ENCODE measurements at places on chromosomes 4 and X. TPM values are rescaled to one million over a fixed set of nuclear protein-coding genes. Genes with fewer than 3 reads are reported as not detected.

The PSAPL1 gene
- under 0.01 TPM for total RNA-seq

The PPBP gene
- total RNA-seq, result 6.0 TPM

The YTHDC1 gene
- 81.0 TPM for total RNA-seq

The GJB1 gene
- 5.1 TPM for total RNA-seq

The MGARP gene
- not detected for total RNA-seq

- H3K27me3 ChIP-seq, result no peaks in the 10 kb centered on the region
- DNase-seq, result no peak
- no peaks in the 10 kb centered on the region for H3K4me1 ChIP-seq
- no peak overlapping the region for H3K4me3 ChIP-seq
Measured at GRCh38 chr4:145814246-145814645, 124.4 kb downstream of the ZNF827 start.

DNA sequence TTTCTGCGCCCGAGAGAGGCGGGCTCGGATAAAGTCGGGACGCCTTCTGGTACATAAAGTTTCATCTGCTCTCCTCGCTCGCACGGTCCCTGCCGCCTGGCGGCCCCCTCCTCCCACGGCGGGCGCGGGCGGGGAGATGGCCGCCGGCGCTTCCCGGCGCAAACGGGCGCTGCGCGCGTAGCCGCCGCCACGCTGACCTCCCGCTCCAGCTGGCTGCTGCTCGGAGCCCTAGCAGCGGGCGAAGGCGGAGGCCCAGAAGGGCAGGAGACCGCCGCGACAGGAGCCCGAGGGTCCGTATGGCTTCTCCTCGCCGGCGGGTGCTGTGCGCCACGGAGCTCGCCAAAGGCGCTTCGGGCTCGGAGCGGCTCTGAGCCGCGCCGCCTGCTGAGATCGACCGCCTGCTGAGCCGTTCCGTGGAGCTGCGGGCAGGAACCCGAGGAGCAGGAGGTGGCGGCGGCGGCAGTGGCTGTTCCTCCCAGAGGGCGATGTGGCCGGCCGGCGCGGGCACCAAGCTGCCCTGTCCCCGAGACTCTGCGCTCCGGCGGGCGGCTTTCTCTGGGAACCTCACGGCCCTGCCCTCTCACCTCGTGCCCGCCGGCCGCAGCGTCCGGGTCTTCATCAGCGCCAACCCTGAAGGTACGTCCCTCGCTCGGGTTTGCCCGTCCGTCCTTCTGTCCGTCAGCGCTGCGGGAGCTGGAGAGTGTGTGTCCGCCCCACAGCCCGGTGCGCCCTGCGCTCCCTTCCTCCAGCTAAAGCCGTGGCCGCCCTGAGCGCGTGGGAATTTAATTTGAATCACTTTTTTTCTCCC, at the start of gene NWD2:
NWD2 (plus strand) TSS at position 161 of the 808 bp plus-strand sequence; CDS start at position 486, 325 bp downstream.
- no peak within 1 kb of the TSS for H3K4me3 ChIP-seq
- peaks cover 42% of the 10 kb centered on the region for H3K27me3 ChIP-seq
- no peaks in the 10 kb centered on the region for H3K4me1 ChIP-seq
- no peak for DNase-seq

- no peak overlapping the region for H3K4me3 ChIP-seq
- peaks cover 20% of the 10 kb centered on the region for H3K4me1 ChIP-seq
- H3K36me3 ChIP-seq, result no peaks in the 10 kb centered on the region
- H3K27ac ChIP-seq, result no peak overlapping the region
- H3K27me3 ChIP-seq, result no peaks in the 10 kb centered on the region
Measured at GRCh38 chr4:181982856-181983255, 260.3 kb upstream of the TENM3 start.

- no peak overlapping the region for H3K27ac ChIP-seq
- H3K36me3 ChIP-seq, result no peaks in the 10 kb centered on the region
- no peak overlapping the region for H3K4me3 ChIP-seq
- H3K4me1 ChIP-seq, result no peaks in the 10 kb centered on the region
Measured at GRCh38 chr4:37002625-37003024, 241.9 kb upstream of the NWD2 start.

GRCh38 chr4:89397441-89397840, 89.8 kb upstream of the GPRIN3 start:
- no peak overlapping the region for H3K27ac ChIP-seq
- DNase-seq, result no peak
- H3K36me3 ChIP-seq, result no peaks in the 10 kb centered on the region

GRCh38 chrX:63250253-63250868, 100.8 kb downstream of the SPIN4 start:
- H3K27ac ChIP-seq, result no peak overlapping the region
- peak; percentile 58 for DNase-seq
- H3K27me3 ChIP-seq, result no peaks in the 10 kb centered on the region
- no peaks in the 10 kb centered on the region for H3K36me3 ChIP-seq
- no peak overlapping the region for H3K4me3 ChIP-seq

DNA sequence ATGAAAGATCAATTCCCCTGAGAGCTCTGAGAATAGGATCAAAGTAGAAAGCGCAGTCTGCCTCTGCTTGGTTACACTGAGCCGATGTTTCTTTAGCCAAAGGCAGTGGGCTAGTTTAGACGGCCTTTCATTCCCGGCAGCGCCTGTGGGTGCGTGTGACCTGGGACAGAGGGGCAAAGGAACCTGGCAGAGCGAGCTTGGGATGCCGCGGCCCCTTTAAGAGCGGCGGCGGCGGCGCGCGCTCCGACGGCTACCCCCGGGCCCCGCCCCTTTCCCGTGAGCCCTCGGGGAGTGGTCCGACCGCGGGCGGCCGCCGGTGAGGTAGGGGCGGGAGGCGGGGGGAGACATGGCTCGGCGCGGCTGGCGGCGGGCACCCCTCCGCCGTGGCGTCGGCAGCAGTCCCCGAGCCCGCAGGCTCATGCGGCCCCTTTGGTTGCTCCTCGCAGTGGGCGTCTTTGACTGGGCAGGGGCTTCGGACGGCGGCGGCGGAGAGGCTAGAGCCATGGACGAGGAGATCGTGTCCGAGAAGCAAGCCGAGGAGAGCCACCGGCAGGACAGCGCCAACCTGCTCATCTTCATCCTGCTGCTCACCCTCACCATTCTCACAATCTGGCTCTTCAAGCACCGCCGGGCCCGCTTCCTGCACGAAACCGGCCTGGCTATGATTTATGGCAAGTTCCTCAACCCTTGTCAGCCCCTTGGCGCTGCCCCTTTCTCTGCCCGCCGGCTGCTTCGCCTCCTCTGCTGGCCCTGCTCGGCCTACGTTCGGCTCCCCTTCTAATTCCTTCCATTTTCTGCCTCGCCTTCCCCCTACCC, at the start of gene SLC9A6:
SLC9A6 (plus strand) TSS at position 279 of the 816 bp plus-strand sequence; CDS start at position 503, 224 bp downstream.
- no peaks in the 10 kb centered on the region for H3K36me3 ChIP-seq
- peak within 1 kb of the TSS; percentile 83 for H3K27ac ChIP-seq
- peaks cover 17% of the 10 kb centered on the region for H3K4me1 ChIP-seq
- H3K4me3 ChIP-seq, result peak within 1 kb of the TSS; percentile 56

DNA sequence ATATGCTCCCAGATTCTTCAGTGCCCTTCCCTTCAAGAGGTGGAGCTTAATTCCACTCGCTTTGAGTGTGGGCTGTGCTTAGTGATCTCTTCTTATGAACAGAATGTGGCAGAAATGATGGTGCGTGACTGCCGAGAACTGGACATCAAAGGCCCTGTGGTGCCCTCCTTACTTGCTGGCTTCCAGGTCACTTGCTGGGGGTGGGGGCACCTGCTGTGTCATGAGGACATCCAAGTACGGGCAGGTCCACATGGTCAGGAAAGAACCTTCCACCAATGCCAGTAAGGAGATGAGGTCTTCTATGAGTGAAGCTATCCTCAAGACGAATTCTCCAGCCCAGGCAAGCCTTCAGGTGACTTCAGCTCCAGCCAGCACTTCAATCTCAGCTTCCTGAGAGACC, 95.8 kb downstream of the FAM53A start:
- H3K27me3 ChIP-seq, result no peaks in the 10 kb centered on the region
- H3K4me3 ChIP-seq, result no peak overlapping the region
- H3K4me1 ChIP-seq, result no peaks in the 10 kb centered on the region
- no peak overlapping the region for H3K27ac ChIP-seq
- no peaks in the 10 kb centered on the region for H3K36me3 ChIP-seq
- DNase-seq, result no peak

GRCh38 chrX:1224954-1225353, 12.5 kb upstream of the CRLF2 start:
- H3K27me3 ChIP-seq, result no peaks in the 10 kb centered on the region
- no peak for DNase-seq
- no peak overlapping the region for H3K4me3 ChIP-seq
- no peaks in the 10 kb centered on the region for H3K4me1 ChIP-seq
- H3K27ac ChIP-seq, result no peak overlapping the region
- no peaks in the 10 kb centered on the region for H3K36me3 ChIP-seq
